Activated CD4-positive, CD25-positive, alpha-beta regulatory T cell treated with anti-CD3 and anti-CD28 coated beads, Interleukin-2, amount 50 U/mL, for 16 hours (primary cell): ENCODE measurements at places on chromosomes 1 and 21.

- DNase-seq = no peak
Observed at GRCh38 chr1:41700581-41700980, 216.1 kb upstream of the EDN2 start.

GRCh38 chr1:168709405-168710363 lies 19.3 kb downstream of the DPT start:
- DNase-seq = no peak

DNA sequence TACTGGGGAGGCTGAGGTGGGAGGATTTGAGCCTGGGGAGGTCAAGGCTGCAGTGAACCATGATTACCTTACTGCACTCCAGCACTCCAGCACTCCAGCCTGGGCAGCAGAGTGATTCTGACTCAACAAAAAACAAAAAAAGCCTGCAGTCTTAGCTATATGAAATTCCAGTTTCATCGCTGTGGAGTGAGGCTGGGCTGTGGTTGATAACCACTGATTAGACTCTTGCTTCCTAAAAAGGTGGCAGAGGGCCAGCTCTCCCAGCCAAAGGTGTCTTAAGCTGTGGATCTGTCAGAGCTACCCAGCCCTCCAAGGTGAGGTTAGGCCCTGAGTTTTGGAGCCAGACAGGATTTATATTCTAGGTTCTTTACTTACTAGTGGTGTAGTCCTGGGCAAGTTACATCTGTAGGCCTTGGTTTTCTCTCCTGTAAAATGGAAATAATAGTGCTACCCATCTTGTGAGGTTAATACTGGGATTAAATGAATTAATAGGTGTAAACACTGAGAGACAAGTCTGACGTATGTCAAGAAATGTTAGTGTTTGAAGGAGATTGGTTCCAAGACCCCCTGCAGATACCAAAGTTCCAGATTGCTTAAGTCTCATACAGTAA lies 35.9 kb downstream of the TMCC2 start:
- DNase-seq = no peak

DNA sequence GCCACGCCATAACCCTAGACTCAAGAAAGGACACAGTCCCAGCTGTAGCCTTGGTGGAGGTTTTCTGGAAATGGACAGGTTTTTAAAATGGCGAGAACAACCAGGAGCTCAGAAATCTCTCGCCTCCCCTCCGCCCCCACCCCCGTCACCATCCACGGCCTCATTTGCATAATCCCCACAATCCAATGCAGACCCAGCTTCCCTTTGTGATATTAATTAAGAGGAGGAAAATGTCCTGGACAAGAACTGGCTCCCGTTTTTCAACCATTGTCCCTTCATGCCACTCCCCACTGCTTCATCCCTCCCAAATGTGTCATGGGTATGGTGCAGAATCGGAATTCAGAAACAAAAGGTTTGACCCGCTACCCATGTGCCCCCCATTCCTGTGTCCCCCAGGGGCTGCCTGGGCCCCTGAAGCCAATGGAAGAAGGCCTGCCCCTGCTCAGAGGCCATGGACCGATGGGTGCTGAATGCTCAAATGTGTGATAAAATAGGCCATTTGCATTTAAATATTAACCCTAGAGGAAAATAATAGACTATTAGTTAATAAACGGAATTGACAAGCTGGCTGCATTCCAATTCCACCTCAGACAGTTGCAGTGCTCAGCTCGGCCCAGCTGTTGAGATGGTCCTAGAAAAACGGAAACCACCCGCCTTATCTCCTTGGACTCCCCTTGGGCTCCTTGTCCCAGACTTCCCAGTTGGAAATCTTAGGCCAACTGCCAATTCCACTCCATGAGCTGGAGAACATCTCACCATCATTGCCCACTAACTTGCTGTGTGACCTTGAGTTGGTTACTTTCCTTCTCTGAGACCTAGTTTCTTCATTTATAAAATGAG lies 10.7 kb upstream of the EPHB2 start:
- no peak for DNase-seq

- DNase-seq = no peak
Observed at GRCh38 chr1:231411036-231411531, 11.0 kb downstream of the EGLN1 start.

DNA sequence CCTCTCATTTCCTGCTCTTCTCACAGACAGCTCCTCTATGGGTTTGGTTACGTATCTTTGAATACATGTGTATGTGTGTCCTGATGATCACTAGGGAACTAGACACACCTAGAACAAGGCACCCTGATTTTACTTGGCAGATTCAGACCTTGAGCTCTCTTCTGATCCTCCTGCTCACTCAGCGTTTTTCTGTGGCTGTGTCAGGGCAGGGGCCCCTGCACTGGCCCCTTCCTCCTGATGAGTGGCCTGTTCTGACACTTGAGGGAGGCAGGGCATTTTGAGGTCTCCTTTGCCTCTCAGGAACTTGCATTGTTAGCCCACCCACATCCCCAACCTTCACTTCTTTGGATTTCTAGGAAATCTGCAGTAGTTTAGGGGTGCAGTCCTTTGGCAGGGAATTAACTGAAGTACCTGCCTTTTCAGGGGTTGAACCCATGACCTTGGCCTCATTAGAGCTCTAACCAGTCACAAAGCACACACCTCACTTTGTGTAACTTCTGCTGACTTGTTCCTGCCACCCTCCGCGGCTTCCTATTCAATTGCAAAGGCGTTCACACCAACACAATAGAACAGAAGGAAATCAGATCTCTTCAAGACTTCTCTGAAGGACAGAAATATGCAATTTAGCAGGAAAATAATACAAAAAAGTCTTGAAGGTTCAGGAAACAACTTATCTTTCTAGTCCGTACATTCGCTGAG lies 8.8 kb downstream of the SMYD2 start:
- no peak for DNase-seq

DNA sequence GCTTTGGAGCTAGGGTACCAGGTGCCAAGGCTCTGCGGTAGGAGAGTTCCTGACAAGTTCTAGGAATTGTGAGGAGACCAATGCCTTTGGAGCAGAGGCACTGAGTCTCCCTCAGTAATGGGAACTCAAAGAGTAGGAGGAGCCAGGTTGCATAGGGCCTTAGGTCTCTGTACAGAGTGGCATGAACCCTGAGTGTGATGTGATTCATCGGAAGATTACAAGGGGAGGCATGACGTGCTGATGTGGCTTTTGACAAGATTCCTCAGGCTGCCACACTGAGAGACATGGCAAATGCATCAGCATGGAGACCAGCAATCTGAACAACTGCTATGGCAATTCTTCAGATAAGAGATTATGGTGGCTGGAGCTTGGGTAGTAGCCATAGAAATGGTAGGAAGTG lies 94.6 kb upstream of the SLC44A3 start:
- DNase-seq = no peak

- no peak for DNase-seq
Observed at GRCh38 chr1:169707912-169708604, 3.4 kb downstream of the SELL start.

- DNase-seq = no peak
Observed at GRCh38 chr1:193456811-193457280, 270.4 kb upstream of the B3GALT2 start.
